Spinal cord (tissue), 10 donors: ENCODE measurements at places on chromosomes 5 and 9. TPM values are rescaled to one million over a fixed set of nuclear protein-coding genes. Genes with fewer than 3 reads are reported as not detected.

The SLC36A1 gene
- 11.4 TPM for polyA plus RNA-seq

The FGD3 gene
- 17.2 TPM for polyA plus RNA-seq

The FOXD4 gene
- polyA plus RNA-seq, result 1.9 TPM

The CPLANE1 gene
- 36.5 TPM for polyA plus RNA-seq

The CCDC192 gene
- 1.6 TPM for polyA plus RNA-seq

The GKAP1 gene
- polyA plus RNA-seq, result 25.2 TPM

The STK32A gene
- 19.6 TPM for polyA plus RNA-seq
